Neuronal stem cell (in vitro differentiated cells): ENCODE measurements at places on chromosomes 2 and 18.

GRCh38 chr2:8663997-8664396, 17.9 kb upstream of the ID2 start:
- H3K4me3 ChIP-seq = no peak overlapping the region
- H3K36me3 ChIP-seq = no peaks in the 10 kb centered on the region
- no peaks in the 10 kb centered on the region for H3K4me1 ChIP-seq
- DNase-seq = no peak

DNA sequence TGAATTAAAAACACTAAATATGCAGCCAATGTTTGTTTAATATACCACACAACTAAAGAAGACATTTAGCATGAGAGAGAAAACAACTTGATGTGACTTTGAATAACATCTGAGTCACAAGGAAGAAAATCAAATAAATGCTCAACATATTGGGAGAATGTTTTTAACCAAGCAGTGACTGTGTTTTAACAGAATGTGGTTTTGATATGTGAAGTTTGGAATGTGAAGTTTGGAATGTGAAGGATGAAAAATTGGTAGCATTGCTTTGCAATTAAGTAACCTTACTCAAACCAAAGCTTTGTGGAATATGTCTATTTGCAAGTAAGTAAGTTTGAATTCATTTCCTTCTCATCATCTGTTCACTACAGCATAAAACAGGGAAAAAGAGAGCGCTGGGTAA, 128.2 kb upstream of the DNAJC10 start:
- H3K4me1 ChIP-seq = peaks cover 4% of the 10 kb centered on the region
- no peak overlapping the region for H3K4me3 ChIP-seq
- no peak overlapping the region for H3K27ac ChIP-seq
- no peaks in the 10 kb centered on the region for H3K27me3 ChIP-seq

- peaks cover 7% of the 10 kb centered on the region for H3K4me1 ChIP-seq
- no peak for DNase-seq
- no peaks in the 10 kb centered on the region for H3K36me3 ChIP-seq
- peaks cover 30% of the 10 kb centered on the region for H3K27me3 ChIP-seq
These were observed 93.7 kb downstream of the LOXHD1 start for GRCh38 chr18:46563317-46563716.

GRCh38 chr2:85909005-85909404, 20.2 kb upstream of the ST3GAL5 start:
- no peak overlapping the region for H3K27ac ChIP-seq
- no peaks in the 10 kb centered on the region for H3K36me3 ChIP-seq
- no peak overlapping the region for H3K4me3 ChIP-seq
- DNase-seq = no peak

DNA sequence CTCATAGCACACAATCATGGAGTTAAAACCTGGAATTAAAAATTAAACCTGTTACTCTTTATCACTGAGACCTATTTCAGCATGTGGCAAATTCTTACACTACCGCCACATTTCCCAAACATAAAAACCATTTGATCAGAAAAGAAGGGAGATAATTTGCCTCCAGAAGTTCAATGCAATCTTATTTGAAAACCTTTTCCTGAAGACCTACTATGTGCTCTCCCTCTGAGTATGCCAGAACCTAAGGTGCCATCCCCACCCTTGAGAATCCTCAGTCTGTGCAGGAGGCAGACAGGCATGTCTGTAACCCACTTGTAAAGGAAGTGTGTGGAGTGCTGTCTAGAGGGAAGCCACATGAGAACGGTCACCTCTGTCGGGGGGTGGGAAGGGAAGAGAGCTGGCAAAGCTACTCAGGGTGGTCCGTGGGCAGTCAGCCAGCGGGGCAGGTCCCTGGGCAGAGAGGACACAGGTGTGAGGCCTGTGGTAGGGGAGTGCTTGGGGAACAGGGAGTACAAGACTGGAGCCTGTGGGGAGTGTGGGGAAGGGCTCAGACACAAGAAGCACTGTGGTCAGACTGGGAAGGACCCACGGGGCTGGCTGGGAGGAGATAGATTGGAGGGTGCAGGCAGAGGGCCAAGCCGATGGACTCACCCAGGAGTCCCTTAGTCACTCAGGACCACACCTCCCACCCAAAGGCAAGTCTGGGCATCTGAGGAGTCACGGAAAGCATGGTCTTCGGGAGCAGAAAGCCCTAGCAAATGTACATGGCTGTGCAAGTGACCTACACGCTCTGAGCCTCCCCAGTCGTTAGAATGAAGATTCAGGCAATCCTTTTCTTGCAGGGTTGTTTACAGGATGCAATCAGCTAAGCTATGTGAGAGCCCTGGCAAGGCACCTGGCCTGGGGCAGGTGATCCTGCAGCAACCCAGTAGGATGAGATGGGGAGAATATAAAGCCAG, 22.8 kb downstream of the CRACDL start:
- H3K27me3 ChIP-seq = no peaks in the 10 kb centered on the region
- no peak for DNase-seq
- no peak overlapping the region for H3K4me3 ChIP-seq
- H3K4me1 ChIP-seq = peaks cover 16% of the 10 kb centered on the region
- no peak overlapping the region for H3K27ac ChIP-seq

DNA sequence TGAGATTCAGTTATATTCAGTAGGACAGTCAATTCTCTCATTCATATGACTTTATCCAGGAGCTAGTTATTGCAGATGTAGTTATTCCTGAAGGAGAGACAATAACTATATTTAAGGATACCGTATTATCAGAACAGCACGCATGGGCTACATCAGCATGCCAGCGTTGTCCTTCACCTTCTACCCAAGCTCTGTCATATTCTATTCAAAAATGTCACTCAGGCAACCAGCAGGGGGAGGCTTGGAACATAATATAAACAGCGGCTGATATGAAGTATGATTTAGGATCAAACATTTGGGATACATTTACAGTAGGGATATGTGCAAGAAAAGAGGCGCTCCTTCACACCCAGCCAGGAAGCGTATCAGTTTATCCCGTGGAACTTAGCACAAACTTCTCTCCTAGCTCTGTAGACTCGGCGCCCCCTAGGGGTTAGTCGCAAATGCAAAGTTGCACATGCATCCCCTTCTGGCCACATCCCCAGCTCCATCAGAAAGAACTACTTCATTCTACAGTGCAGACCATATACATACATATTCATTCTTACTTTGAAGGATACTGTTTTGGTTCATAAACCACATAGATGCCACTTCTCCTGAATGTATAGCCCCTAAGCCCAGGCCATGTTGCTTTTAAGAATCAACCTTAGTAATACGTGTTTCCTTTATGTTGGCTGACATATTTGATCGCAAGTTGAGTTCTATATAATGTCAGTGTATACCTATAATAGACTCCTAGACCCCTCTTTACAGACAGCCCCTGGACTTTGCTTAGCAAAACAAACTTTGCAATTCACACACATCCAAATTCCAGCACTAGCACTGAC, 759.4 kb downstream of the ADCYAP1 start:
- DNase-seq = peak; percentile 39
- H3K4me1 ChIP-seq = no peaks in the 10 kb centered on the region
- H3K27me3 ChIP-seq = no peaks in the 10 kb centered on the region
- no peak overlapping the region for H3K27ac ChIP-seq

DNA sequence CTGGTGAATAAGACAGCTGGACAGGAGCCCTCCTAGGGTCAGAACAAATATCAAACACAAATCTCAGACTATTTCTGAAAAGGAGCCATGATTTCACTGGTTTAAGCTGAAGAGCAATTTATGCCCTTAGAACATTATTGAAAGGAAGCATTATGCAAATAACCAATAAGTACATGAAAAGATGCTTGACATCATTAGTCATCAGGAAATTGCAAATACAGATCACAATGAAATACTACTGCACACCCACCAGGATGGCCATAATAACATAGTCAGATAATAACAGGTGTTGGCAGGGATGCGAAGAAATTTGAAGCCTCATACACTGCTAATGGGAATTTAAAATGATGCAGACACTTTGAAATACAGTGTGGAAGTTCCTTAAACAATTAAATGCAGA, 176.4 kb upstream of the RAB6C start:
- H3K27ac ChIP-seq = no peak overlapping the region
- no peak for DNase-seq
- no peak overlapping the region for H3K4me3 ChIP-seq
- no peaks in the 10 kb centered on the region for H3K27me3 ChIP-seq

DNA sequence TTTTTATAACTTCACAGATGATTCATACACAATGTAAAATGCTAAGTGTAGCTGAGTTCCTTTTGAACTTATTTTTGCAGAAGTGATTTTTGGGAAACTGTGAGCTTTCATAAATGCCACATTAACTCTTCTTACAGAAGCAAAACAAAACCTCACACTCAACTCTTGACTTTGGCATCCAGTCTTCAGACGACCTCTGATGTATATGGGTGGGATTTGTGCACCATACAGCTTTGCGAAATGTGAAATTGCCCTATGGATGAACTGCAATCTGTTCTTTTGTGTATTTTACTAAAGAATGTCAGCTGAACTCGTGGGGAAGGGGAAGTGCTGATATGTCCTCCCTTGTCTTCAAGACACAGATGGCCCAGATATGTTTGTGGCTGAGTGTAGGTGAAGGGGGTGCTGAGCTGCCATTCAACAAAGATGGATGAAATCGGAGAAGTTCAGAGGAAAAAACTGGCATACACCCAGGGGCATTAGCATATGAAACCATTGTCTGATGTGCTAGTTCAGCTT, 218.3 kb downstream of the PTGR3 start:
- no peak for DNase-seq
- H3K36me3 ChIP-seq = no peaks in the 10 kb centered on the region
- H3K4me1 ChIP-seq = peaks cover 25% of the 10 kb centered on the region
- no peak overlapping the region for H3K4me3 ChIP-seq
- no peak overlapping the region for H3K27ac ChIP-seq

DNA sequence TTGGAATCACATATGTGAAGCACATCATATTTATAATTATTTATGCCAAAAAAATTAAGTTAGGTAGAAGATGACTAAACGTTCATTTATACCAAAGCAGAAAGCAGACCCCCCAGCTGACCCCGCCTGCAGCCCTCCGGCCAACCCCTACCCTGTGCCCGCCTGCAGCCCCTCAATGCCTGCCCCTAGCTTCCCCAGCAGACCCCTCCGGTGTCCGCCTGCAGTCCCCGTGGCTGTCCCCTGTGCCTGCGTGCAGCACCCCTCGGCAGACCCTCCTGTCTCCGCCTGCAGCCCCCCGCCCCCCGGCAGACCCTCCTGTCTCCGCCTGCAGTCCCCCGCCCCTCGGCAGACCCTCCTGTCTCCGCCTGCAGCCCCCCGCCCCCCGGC, 136.2 kb downstream of the NFATC1 start:
- no peaks in the 10 kb centered on the region for H3K27me3 ChIP-seq
- H3K4me3 ChIP-seq = no peak overlapping the region
- H3K36me3 ChIP-seq = no peaks in the 10 kb centered on the region
- H3K4me1 ChIP-seq = no peaks in the 10 kb centered on the region

- peak; percentile 2 for DNase-seq
- H3K27ac ChIP-seq = no peak overlapping the region
- H3K36me3 ChIP-seq = peaks cover 26% of the 10 kb centered on the region
- no peaks in the 10 kb centered on the region for H3K4me1 ChIP-seq
- H3K27me3 ChIP-seq = no peaks in the 10 kb centered on the region
These were observed 56.5 kb downstream of the MTX2 start for GRCh38 chr2:176325732-176326131.

- no peak for DNase-seq
- H3K4me3 ChIP-seq = no peak overlapping the region
- no peaks in the 10 kb centered on the region for H3K27me3 ChIP-seq
- H3K27ac ChIP-seq = no peak overlapping the region
These were observed 317.9 kb upstream of the UBE2E3 start for GRCh38 chr2:180662521-180662920.

DNA sequence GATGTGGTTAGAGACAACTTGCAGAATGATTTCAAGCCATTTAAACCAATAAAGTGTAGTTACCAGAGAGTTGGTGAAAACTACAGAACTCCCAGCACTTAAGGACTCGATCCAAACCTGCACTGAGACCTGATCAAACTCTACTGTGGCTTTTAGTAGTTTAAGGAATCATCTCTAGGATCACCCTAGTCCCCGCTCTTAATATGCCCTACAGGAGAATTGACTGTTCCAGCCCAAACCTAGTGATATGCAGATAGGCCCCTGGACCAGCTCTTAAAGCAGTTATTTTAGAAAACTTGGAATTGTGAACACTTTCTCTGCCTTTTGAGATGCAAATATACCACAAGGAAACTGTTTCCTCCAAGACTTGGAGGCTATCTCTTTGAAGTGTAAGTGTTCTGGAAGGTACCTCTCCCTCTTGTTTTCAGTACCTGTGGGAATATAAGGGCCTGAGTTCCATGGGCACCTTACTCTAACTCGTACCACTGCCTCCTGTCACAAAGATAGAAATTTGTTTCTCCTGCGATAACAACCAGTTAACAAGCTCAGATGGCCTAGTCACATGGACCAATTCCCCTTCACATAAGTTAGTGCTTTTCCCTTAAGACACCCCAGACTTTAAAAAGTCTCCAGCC, 1367.2 kb upstream of the SLC39A10 start:
- no peak overlapping the region for H3K27ac ChIP-seq
- no peak for DNase-seq
- H3K27me3 ChIP-seq = no peaks in the 10 kb centered on the region
- H3K4me1 ChIP-seq = no peaks in the 10 kb centered on the region
- H3K36me3 ChIP-seq = no peaks in the 10 kb centered on the region
- H3K4me3 ChIP-seq = no peak overlapping the region

DNA sequence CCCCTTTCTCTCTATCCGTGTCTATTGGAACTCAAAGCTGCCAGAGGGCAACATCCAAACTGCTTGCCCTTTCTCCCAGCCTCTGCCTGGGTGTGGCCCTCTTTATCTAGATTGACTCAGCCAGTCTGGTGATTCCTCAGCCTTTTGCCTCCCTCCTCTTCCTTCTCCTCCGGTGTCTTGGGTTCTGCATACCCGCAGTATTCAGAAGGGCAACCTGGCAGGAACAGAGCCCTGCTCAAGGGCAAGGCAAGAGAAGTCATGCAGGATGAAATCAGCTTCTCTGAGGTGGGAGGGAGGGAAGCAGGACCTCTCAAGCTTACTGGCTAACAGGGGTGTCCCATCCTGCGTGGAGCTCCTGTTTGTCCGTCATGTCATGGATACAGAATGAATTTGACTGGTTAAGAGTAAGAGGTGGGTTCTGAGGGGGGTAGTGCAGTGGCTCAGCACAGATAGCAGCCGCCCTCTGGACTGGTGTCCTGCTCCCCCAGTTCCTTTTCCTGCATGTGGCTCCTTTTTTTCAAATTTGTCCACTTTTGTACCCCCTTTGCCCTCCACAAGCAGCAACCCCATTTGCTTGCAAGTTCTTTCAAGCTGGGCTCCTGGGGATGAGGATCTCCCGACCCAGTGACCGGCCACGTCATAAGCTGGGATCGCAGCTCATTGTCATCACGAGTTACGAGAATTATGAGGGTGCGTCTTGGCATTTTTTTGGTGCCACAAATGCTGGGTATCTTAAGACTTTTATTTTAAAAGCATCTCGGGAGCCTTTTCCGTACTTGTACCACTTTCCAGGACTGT, 154.1 kb downstream of the FHOD3 start:
- no peak overlapping the region for H3K27ac ChIP-seq
